ENCODE measurements at places on chromosomes 13 and 19. TPM values are rescaled to one million over a fixed set of nuclear protein-coding genes. Genes with fewer than 3 reads are reported as not detected.

GRIN3B gene
- 0.10 TPM for total RNA-seq

DNA sequence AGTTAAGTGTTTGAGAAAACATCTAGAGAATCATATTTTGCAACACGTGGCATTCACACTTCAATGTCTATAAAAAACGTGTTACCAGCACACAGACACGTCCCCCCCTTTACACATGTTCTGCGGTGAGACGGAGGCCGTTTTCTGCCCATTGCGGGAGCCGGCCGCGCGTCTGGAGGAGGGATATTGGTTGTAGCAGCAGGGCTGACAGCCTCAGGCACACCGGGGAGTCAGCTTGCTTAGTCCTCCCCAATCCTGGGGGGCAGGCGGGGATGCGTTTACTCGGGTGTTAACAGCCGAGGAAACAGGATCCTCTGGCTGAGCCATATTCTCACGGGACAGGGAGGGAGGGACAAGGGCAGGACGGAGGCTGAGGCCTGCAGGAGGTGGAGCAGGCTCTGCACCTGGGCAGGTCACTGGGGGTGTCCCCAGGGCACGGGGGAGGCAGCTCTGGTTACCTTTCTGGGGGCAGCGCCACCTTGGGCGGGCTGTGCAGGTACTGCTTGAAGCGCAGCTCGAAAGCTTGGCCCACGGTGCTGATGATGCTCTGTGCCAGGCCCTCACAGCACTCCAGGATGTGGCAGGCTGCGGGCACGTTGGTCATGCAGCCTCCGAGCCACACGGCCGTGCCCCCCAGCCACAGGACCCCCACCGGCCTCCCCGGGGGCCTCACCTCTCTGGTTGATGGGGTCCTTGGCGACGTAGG is 25.0 kb downstream of the SHC2 start:
- H3K27ac ChIP-seq: no peak overlapping the region
- H3K4me1 ChIP-seq: no peaks in the 10 kb centered on the region
- DNase-seq: no peak
- no peak overlapping the region for H3K4me3 ChIP-seq

DNA sequence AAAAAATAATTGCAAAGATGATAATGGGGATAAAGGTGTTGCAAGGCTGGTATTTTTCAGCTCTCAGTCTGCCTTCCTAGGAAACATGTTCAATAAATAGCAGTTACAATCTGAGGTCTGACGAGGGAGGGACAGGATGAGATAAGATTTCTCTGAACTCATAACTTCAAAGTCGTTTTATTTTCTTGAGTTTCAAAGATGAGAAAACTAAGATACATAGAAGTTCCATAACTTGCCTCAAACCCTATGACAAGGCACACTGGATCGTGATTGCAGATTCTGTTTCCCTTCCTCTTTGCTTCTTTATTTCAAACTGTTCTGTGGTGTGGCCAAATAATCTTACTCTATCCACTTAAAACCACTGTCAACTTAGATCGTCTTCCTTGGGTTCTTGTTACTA is 327.2 kb downstream of the GPC5 start:
- H3K36me3 ChIP-seq: no peaks in the 10 kb centered on the region
- H3K27me3 ChIP-seq: no peaks in the 10 kb centered on the region
- H3K4me1 ChIP-seq: no peaks in the 10 kb centered on the region
- no peak overlapping the region for H3K27ac ChIP-seq
- H3K4me3 ChIP-seq: no peak overlapping the region

GRCh38 chr13:50326811-50327210 is 311.6 kb downstream of the KCNRG start:
- no peak overlapping the region for H3K4me3 ChIP-seq
- no peaks in the 10 kb centered on the region for H3K27me3 ChIP-seq
- H3K27ac ChIP-seq: no peak overlapping the region
- DNase-seq: no peak
- no peaks in the 10 kb centered on the region for H3K4me1 ChIP-seq
- no peaks in the 10 kb centered on the region for H3K36me3 ChIP-seq

DNA sequence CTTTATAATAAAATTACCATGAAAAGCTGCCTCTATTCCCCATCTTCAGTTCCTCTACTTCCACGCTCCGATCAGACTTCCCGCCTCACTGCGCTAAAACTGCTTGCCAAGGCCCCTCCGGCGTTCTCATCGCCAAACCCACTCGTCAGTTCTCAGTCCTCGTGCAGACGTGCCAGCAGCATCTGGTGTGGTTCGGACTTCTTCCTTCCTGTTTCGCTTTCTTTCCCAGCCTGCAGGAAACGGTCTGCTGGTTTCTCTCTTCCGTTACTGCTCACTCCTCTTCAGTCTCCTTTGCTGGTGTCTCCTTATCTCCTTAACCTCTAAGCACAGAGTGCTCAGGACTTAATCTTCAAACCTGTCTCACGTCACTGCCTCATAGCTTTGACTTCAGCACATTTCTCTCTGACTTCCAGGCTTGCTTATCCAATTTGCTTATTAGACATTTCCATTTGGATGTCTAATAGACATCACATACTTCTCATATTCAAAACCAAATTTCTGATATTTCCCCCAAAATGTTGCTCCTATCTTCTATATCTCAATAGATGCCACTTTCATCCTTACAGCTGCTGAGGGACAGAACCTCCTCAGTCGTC is 40.3 kb downstream of the RCBTB2 start:
- H3K27ac ChIP-seq: no peak overlapping the region
- no peak overlapping the region for H3K4me3 ChIP-seq
- peak; percentile 82 for DNase-seq
- H3K36me3 ChIP-seq: peaks cover 9% of the 10 kb centered on the region
- H3K4me1 ChIP-seq: peaks cover 2% of the 10 kb centered on the region

DNA sequence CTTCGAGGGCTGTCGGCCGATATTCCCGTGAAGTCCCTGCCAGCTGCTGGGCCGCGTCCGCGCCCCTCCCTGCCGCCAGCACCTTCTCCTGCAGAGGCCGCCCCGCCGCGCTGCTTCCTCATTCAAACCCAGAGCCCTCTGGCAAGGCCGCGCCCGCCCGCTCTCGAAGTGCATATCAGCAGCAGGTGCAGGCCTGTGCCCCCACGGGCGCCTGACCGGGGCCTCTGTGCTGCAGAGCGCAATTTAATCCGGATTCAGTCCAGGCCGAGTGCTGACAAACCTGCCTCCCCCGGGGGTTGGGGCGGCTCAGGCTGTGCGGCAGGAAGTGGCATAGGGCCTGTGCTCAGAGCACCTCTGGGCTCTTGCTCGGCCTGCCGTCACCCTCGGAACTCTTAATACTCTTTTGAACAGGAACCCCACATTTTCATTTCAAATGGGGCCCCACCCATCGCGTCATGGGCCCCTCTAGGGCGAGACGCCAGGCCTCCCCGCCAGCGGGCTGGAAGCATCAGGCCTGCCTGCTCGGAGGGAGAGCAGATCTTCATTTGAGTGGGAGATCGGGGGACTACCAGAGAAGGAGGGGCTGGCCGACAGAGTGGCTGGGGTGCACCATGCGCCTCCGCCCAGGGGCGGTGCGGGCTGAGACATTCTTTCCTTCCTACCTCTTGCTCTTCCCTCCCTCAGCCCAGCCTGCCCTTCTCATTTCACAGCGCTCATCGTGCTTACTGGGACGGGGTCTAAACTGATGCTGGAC is 125.7 kb downstream of the TNFRSF19 start:
- no peak overlapping the region for H3K4me3 ChIP-seq
- no peaks in the 10 kb centered on the region for H3K36me3 ChIP-seq
- H3K27ac ChIP-seq: no peak overlapping the region
- H3K4me1 ChIP-seq: no peaks in the 10 kb centered on the region

DNA sequence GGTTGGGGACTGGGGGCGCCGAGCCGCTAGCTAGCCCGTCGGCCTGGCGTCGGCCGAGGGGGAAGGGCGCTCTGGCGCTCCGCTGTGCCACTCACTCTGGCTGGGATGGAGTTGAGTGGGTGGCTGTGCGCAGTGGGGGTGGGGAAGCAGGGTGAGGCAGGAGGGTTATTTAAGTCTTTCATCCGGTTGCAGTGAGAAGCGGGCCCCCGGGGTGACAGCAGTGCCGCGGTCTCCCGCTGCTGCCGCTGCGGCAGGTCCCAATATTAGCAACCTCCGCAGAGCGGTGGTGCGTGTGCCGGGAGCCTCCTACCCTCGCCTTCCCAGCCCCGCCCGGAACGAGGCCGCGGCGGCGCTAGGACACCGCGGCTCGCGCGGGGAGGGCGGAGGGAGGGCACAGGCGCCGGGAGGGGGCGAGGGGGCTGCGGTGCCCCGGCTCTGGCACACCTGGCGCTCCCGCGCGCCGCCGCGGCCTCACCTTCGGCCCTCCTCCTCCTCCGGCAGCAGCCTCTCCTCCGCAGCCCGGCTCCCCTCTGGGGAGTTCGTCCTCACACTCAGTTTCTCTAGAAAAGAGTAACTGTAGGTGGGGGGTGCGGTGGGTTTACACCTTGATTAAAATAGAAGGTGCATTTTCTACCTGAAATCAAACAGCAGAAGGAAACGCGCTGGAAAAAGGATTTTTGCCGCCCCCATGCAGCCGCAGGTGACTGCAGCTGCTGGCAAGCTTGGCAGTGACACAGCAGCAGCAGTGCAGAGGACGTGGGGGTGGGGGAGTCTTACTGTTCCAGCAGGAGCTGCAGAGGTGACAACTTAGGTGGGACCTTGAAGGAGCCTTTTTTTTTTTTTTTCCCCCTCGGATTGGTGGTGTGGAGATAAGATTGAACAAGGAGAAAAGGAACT is 4.5 kb downstream of the FGF9 start:
- no peaks in the 10 kb centered on the region for H3K4me1 ChIP-seq
- H3K27me3 ChIP-seq: no peaks in the 10 kb centered on the region
- no peaks in the 10 kb centered on the region for H3K36me3 ChIP-seq

GRCh38 chr19:34317311-34317927 is 47.6 kb upstream of the GPI start:
- H3K4me3 ChIP-seq: no peak overlapping the region
- no peaks in the 10 kb centered on the region for H3K27me3 ChIP-seq
- H3K4me1 ChIP-seq: no peaks in the 10 kb centered on the region
- H3K36me3 ChIP-seq: no peaks in the 10 kb centered on the region

- no peaks in the 10 kb centered on the region for H3K36me3 ChIP-seq
- no peak overlapping the region for H3K27ac ChIP-seq
- no peak for DNase-seq
- no peaks in the 10 kb centered on the region for H3K27me3 ChIP-seq
Measured at GRCh38 chr19:13699786-13700185, 64.5 kb upstream of the MRI1 start.

DNA sequence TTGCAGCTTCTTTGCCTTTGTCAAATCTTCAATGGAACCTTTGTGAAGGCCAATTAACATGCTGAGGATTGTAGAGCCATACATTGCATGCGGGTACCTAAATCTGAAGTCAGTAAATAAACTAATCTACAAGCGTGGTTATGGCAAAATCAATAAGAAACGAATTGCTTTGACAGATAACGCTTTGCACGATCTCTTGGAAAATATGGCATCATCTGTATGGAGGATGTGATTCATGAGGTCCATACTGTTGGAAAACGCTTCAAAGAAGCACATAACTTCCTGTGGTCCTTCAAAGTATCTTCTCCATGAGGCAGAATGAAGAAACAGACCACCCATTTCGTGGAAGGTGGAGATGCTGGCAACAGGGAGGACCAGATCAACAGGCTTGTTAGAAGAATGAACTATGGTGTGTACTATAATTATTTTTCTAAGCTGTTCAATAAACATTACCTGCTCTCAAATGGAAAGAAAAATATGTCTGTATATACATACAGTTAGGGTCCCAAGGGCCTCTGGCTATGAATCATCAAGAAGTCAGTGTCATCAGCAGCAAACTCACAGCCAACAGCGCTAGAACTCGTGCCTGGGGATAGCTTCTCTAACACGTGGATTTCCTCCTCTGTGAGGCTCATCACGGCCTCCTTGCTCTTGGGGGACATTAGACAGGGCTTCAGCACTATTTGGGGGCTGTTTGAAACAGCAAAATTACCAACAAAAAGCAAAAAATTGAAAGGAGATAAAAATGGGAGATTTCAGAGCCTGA is 2.9 kb upstream of the CD70 start:
- no peaks in the 10 kb centered on the region for H3K4me1 ChIP-seq
- H3K36me3 ChIP-seq: no peaks in the 10 kb centered on the region
- no peak overlapping the region for H3K4me3 ChIP-seq
- no peak for DNase-seq
- no peak overlapping the region for H3K27ac ChIP-seq

DNA sequence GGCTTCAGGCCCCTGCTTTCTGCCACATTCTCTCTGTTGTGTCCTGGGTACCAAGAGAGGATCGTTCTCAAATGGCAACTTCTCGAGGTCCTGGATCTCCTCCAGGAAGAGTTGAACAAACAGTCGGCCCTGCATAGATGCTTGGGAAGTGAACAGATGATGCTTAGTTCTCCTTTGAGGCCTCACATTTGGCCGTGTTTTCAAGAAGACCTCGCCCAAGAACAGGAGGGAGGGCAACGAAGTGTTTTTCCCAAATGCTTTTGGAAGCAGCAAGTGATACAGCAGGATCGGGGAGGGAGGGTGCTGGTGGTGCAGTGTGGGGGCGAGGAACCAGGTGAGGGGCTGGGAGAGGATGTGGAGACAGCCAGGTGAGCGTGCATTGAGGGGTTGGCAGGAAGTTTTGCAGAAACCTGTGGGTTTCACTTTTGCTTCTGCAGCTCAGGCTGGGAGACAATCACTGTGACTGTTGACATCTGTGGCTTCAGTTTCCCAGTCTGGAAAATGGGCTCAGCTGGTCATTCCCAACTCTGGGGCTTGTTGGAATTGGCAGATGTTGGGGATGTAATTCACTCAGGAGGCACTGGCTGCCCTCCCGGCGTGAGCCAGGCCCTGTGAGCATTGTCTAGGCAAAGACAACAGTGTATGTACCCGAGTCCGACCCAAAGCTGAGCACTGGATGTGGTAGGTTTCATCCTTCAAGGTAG is 21.6 kb downstream of the MAST3 start:
- no peaks in the 10 kb centered on the region for H3K27me3 ChIP-seq
- no peak overlapping the region for H3K4me3 ChIP-seq
- H3K4me1 ChIP-seq: no peaks in the 10 kb centered on the region
- H3K27ac ChIP-seq: no peak overlapping the region

GRCh38 chr19:31118287-31118955 is 230.8 kb downstream of the TSHZ3 start:
- no peaks in the 10 kb centered on the region for H3K36me3 ChIP-seq
- no peak overlapping the region for H3K4me3 ChIP-seq
- H3K4me1 ChIP-seq: no peaks in the 10 kb centered on the region

- no peaks in the 10 kb centered on the region for H3K36me3 ChIP-seq
- H3K4me3 ChIP-seq: no peak overlapping the region
- H3K27me3 ChIP-seq: no peaks in the 10 kb centered on the region
- no peak for DNase-seq
- H3K27ac ChIP-seq: no peak overlapping the region
Measured at GRCh38 chr13:113588394-113589111, 4.0 kb downstream of the TFDP1 start.

- no peaks in the 10 kb centered on the region for H3K36me3 ChIP-seq
- H3K4me1 ChIP-seq: no peaks in the 10 kb centered on the region
- no peak overlapping the region for H3K4me3 ChIP-seq
- DNase-seq: no peak
- H3K27me3 ChIP-seq: no peaks in the 10 kb centered on the region
Measured at GRCh38 chr19:4434391-4434790, 23.2 kb downstream of the UBXN6 start.

ZNF534 gene
- total RNA-seq: not detected

DNA sequence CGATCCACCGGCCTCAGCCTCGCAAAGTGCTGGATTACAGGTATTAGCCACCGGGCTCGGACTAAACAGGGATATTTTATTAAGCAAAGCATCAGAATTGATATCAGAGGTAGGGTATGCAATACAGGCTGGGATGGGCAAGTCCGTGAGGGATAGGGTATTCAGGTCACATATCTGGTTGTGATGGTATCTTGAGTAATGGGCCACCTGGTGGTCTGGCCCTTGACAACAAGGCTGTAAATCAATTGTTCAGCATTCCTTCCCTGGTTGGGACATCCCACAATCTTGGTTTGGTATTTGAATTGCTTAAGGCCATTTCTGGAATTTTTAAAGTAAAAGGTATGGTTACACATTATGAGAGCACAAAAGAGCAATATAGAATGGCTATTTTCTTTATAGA is 1588.0 kb downstream of the SLITRK1 start:
- DNase-seq: no peak
- no peaks in the 10 kb centered on the region for H3K4me1 ChIP-seq
- no peaks in the 10 kb centered on the region for H3K36me3 ChIP-seq
- H3K27ac ChIP-seq: no peak overlapping the region
- no peak overlapping the region for H3K4me3 ChIP-seq
